ENCODE measurements at places on chromosomes 5 and 9.

DNA sequence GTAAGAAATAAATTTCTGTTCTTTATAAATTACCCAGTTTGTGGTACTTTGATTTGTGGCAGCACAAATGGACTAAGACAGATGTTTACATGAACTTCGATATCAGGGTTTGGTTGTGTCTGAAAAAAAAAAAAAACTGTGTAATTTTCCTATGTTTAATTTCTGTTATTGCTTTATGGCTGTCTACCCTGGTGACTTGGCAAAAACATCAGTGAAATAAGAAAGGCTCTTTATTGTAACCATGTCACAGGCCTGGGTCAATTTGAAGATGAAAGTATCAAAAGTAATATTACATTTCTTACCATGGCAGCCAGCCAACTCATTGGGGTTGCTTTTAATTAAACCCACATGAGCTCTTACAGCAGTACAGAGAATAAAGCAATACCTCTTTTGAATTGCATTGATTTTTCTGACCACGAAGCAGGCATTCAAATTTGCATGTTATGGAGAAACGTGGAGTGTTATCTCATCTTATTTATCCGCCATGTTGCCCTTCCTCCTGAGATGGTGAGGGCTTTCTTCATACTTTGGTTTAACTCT, 20.6 kb upstream of the SV2C start:
- DNase-seq, result no peak

DNA sequence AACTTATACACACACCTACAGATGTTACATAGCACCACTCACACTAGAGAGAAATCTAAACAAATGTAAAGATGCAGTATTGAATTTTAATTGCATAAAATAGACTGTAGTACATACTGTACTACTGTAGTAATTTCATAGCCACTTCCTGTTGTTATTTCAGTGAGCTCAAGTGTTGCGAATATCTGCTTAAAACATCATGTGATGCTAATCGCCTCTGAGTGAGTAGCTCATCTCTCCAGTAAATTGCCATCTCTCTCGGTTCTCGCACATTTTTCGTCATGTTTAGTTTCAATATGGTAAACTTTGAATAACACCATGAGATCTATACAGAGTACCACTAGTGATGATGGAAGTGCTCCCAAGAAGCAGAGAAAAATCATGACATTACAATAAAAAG, 22.0 kb upstream of the ARHGEF28 start:
- DNase-seq, result no peak

GRCh38 chr9:35552376-35552775, 52.7 kb upstream of the TESK1 start:
- no peak for DNase-seq

- no peak for DNase-seq
Observed at GRCh38 chr5:14199902-14200301, 56.8 kb downstream of the TRIO start.

- DNase-seq, result no peak
Observed at GRCh38 chr5:167557359-167557758, 734.1 kb upstream of the WWC1 start.

DNA sequence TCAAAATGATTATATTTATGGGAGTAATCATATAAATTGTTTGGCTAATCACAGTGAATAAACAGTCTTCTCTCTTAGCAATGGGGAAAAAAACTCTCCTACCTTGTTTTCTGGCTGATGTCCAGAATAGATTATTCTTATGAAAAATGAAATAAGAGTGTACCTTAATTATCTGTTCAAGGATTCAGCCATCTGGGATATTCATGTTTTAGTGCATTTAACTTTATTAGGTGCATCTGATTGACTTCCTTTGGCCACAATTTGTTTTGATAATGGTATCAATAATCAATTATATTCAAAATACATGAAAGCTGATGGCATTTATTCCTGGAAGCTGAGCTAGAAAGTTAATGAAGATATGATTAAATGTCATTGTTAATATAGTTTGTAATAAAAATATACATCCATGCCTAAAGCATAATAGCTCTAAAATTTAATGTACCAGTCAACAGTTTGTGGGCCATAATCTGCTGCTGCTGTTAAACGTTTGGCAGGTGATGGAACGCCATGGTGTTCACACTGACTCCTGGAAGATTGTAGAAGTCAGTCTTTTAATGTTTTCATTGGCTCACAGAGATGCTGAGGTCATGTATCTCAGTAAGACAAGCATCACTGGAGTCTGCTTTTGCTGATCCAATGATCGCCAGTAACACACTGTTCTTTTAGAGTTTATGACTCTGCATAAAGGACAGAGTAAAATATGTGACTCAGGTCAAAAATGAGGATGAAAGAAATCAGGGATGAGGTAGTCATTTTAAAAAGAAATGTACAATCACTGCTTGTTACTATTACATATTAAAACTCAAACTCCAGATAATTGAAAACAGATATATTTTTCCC, 105.8 kb downstream of the ISL1 start:
- DNase-seq, result no peak
